Tibial nerve (tissue), 4 donors: ENCODE measurements at places on chromosomes 1 and 21. TPM values are rescaled to one million over a fixed set of nuclear protein-coding genes. Genes with fewer than 3 reads are reported as not detected.

DNA sequence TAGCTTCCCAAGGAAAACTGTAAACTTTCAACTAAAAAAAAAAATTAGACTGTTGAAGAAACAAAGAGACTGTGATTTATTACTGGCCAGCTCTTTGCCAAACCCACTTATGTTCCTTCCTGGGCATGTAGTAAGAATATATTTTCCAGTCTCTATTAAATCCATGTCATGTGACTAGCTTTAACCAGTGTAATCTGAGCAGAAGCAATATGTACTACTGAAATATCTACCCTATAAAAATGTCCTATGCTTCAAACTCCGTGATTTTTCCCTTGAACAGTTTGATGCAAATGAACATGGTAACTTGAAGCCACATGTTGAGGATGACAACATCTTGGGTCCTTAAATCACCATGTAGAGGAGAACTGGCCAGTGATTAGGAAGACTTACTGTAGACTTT is 144.5 kb downstream of the NTMT2 start:
- no peak overlapping the region for H3K4me3 ChIP-seq
- no peaks in the 10 kb centered on the region for H3K36me3 ChIP-seq
- H3K4me1 ChIP-seq, result no peaks in the 10 kb centered on the region

DNA sequence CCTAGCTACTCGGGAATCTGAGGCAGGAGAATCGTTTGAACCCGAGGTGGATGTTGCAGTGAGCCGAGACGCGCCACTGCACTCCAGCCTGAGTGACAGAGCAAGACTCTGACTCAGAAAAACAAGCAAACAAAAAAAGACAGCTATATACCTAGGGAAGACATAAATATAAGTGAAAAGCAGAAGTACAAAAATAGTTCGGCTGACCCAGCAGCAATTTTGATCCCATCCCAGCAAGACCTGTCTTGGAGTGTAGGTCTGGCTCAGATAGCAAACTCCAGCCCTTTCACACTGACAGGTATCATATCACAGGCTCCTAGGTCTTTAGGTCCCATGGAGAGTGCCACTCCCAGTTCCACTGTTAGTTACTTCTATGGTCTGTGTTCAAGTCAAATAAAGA is 14.6 kb downstream of the MTX1 start:
- H3K4me3 ChIP-seq, result no peak overlapping the region
- no peaks in the 10 kb centered on the region for H3K36me3 ChIP-seq
- H3K27ac ChIP-seq, result no peak overlapping the region
- DNase-seq, result no peak
- peaks cover 3% of the 10 kb centered on the region for H3K4me1 ChIP-seq
- H3K27me3 ChIP-seq, result no peaks in the 10 kb centered on the region

GRCh38 chr1:54456361-54456760 is 50.2 kb upstream of the SSBP3 start:
- H3K27ac ChIP-seq, result no peak overlapping the region
- no peak overlapping the region for H3K4me3 ChIP-seq
- H3K4me1 ChIP-seq, result no peaks in the 10 kb centered on the region

Gene PPIH
- total RNA-seq, result 33.0 TPM

DNA sequence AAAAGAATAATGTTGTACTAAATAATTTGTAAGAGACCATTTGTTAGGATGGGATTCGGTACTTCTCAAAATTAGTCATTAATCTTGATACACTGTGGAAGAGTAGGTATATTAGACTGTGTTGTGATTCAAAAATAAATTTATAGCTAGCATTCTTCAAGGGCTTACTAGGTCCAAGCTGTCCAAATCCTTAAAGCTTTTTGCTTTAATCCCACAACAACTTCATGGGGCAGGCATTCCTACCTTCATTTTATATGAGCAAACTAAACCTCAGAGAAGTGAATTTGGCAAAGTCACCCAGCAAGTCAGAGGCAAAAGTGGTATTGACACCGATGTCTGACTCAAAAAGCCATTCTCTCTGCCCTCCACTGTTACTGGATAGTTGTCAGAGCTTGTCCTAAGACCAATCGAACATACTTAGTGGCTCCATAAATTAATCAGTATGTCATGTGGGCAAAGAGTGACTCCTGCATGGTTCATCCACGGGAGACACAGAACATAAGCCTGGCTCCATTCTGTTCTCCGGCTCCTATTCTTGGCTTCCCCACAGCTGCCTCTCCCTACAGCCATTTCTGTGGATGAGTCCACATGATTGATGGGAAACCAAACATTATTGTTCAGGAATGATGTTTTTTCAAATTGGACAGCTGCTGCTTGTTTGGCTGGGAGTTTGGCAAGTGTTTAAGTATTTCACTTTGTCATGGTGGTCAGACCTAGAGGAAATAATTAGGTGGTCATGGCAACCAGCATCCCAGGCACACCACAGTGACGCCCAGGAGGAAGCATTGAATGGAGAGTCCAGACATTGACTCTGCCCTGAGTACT is 133.4 kb upstream of the FGGY start:
- no peaks in the 10 kb centered on the region for H3K27me3 ChIP-seq
- H3K27ac ChIP-seq, result no peak overlapping the region
- H3K36me3 ChIP-seq, result no peaks in the 10 kb centered on the region
- no peak overlapping the region for H3K4me3 ChIP-seq

Gene FCRL6
- total RNA-seq, result 2.2 TPM

DNA sequence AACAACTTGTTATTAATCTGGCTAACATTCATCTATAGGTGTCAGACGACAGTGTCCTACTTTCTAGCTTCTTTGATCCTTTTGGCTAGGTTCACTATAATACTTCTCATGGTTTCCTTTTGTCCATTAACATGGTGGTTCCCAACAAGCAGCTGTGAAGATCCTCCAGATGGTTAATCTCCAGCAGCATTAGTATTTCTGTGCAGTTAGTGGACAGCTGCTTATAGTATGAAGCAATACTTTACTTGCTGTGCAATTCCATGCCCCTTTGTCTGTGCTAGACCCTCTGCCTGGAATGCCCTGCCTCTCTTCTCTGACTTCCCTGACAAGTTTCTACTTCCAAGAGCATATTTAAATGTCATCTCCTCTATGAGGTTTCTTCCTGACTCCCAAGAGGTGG is 41.7 kb upstream of the ARHGAP29 start:
- H3K36me3 ChIP-seq, result no peaks in the 10 kb centered on the region
- no peaks in the 10 kb centered on the region for H3K27me3 ChIP-seq
- H3K27ac ChIP-seq, result no peak overlapping the region
- no peak overlapping the region for H3K4me3 ChIP-seq
- no peak for DNase-seq
- H3K4me1 ChIP-seq, result peaks cover 15% of the 10 kb centered on the region

GRCh38 chr1:246355411-246356230 is 151.5 kb downstream of the SMYD3 start:
- no peak overlapping the region for H3K27ac ChIP-seq
- no peak for DNase-seq
- H3K27me3 ChIP-seq, result no peaks in the 10 kb centered on the region
- no peak overlapping the region for H3K4me3 ChIP-seq
